ENCODE measurements at places on chromosomes 7 and 10.

- no peak for DNase-seq
Measured at GRCh38 chr7:44772867-44773266, 23.6 kb upstream of the PPIA start.

DNA sequence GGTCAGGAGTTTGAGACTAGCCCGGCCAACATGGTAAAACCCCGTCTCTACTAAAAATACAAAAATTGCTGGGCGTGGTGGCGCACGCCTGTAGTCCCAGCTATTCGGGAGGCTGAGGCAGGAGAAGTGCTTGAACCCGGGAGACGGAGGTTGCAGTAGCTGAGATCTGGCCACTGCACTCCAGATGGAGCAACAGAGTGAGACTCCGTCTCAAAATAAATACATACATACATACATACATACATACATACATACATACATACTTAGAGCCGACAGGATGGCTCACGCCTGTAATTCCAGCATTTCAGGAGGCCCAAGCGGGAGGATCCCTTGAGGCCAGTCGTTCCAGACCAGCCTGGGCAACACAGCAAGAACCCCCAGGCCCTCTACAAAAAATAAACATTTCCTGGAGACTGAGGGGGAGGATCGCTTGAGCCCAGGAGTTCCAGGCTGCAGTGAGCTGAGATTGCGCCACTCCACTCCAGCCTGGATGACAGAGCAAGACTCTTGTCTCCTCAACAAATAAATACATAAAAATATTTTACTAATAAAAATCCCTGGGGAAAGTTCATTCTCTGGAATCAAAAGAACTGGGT is 90.9 kb upstream of the TNRC18 start:
- no peak for DNase-seq

GRCh38 chr10:124156524-124157260 is 63.3 kb upstream of the CHST15 start:
- DNase-seq: no peak

DNA sequence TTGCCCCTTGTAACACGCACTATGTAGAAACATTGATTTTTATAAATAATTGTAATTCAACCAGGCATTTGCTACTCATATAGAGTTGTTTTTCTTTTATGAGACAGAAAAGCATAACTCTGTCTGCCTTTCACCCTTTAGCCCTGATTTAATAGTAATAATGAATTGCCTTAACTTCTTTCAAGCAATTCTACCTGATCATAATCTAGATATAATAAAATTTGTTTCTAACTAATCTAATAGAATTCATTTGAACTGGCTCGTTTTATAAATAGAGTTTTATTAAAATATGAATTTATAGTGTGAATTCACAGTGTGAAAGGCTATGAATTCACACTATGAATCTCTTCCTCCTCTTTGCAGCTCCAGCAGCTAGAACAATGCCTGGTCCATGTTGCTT is 184.1 kb upstream of the PTN start:
- DNase-seq: no peak

DNA sequence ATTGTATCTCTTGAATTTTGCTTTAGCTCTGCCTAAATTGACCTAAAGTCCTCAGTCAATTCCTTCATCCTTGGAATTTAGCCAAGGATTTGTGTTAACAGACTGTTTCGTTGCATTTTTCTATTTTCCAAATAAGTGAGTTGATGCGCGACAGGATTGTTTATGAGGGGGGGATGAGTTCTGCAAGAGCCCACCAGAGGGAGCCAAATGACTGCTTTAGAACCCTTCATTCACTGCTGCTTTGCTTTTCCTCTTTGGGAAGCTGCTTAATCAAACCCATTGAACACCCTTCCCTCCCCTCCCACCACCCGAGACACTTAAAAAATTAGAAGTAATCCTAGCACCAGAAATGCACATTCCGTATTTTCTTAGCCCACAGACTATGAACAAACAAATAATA is 33.7 kb upstream of the PTF1A start:
- peak; percentile 55 for DNase-seq

- DNase-seq: no peak
Measured at GRCh38 chr7:15609287-15609686, 47.5 kb upstream of the AGMO start.

- DNase-seq: no peak
Measured at GRCh38 chr10:69855346-69856111, 53.8 kb downstream of the COL13A1 start.

- no peak for DNase-seq
Measured at GRCh38 chr7:131578602-131579001, 22.2 kb upstream of the PODXL start.

DNA sequence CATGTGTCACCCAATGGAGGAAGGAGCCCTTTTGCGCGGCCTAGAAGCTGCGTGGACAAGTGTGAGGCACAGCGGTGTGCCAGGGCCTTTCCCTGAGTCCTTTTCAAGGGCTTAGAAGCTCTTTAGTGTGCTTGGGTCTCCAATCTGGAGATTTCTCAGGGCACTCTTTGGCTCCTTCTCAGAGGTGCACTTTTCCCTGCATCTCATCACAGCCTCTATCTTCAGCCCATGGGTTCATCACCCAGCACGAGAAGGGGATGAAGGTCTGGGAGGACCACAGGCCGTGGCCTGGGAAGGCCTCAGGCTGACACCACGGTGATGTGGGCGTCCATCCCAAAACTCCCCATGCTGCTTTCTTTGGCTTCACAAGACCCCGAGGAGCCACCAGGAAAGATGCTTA is 233.4 kb downstream of the TEX36 start:
- DNase-seq: no peak

DNA sequence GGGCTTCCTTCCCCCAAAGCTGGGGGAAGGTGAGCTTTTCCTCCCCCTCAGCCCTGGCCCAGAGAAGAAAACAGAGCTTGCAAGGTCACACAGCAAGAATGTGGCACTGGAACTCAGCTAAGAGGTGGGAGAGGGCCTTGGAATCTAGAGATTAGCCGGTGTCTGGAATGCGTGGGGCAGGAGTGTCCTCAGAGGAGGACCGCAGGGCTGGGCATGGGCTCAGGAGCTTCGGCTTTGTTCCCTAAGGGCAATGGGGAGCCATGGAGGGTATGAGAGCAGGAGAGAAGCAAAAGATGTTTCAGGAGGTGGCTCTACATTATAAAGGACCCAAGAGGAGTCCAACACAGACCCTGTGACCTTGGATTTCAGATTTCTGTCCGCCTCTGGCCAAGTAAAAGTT is 127.2 kb upstream of the TNRC18 start:
- no peak for DNase-seq

DNA sequence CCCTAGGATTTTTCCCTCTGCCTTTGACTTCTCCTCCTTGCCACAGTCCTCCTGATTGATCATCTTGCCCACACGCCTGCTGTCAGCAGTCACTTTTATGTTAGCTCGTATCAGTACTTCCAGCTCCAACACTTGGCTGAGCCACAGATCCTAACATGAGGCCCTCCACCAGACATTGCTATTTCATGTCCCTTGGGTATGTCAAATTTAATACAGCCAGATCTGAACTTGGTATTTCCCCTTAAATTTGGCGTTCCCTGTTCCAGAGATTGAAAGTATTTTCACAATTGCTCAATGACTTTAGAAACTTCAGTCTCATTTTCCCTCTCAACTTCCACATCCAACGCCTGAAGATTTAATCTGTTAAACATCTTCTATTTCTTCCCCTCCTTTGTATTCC is 140.4 kb downstream of the RNLS start:
- no peak for DNase-seq

- DNase-seq: no peak
Measured at GRCh38 chr7:130959743-130960207, 225.8 kb upstream of the KLF14 start.

DNA sequence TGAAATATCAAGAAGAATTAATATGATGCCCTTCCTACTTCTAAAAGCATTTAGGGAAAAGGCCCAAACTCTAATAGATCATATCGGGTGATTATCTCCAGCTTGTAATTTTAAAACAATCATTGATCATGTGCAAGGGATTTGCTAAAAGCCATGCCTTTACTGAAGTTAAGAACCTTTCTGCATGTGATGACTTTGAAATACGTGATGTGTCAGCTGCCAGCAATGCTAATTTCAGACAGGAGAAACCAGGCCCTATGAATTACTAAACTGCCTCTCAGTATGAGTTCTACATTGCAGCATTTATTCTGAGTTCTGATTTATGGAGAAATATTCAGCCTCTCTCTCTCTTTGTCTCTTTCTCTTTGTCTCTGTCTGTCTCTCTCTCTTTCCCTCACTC is 203.6 kb upstream of the AKR1E2 start:
- DNase-seq: no peak
